Neural progenitor cell (in vitro differentiated cells): ENCODE measurements at places on chromosomes 7 and 10.
A peak's percentile ranks its signal among the peaks of the same experiment; 100 is the strongest.

DNA sequence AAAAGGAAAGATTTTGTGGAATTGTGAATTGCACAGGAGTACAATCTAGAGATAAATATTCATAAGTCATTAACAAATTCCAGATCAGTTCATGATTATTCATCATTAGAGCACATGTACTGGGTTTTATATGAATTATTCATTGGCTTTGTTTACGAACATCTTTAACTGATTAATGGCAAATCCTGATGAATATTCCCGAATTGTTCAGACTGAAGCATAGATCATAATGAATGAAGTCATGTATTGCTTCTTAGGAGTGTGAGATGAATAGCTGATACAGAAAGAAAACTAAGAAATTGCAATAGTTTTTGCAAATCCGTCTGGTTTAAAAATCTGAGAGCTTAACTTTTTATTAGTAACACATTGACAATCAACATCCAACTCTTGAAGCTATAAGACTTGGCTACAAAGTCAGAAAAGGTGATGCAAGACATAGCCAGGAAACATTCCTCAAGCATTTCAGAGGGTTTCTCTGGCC, 183.6 kb upstream of the DGKB start:
- DNase-seq, result no peak

DNA sequence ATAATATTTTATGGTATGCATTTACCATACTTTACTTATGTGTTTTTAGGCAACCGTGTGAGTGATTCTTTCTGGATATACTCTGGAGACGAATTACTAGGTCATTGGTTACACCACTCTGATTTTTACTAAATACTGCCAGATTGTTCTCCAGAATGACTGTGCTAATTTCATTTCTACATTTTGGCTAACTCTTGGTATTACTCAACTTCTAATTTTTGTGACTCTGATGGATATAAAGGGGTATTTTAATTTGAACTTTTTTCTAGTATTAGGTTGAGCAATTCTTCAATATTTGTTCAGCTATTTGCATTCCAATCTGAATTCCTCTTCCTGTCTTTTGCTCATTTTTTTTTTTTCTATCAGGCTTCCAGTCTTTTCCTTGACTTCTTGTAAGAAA, 223.6 kb downstream of the MDFIC start:
- DNase-seq, result no peak

- no peak for DNase-seq
Observed at GRCh38 chr7:5693529-5693928, 87.9 kb downstream of the RNF216 start.

DNA sequence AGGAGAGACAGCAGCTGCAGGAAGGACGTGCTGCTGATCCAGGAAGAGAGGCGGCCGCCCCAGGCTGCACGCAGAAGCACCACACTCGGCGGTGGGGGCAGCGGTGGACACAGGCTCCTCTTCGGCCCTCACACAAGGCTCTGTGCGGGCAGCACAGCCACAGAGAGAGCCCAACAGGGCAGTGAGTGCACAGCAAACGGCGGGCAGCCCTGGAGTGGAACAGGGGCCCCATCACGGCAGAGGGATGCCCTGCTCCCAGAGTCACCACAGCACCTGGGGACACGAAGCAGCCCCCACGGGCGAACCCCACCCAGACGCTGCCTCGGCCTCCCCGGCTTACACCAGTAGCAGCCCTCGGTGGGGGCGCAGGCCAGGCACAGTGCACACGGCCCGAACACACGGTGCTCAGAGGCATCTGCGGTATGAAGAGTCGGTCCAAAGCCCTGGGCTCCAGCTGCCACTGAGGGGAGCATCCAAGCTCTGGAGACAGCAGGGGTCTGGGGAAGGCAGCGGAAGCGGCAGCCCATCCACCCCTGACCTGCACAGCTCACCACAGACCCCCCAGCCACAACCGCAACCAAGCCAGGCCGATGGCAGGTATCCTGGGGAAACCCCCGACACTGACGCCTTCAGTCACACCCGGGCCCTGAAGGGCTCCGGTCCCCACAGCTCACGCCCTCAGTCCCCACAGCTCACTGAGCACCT, 16.8 kb downstream of the NUDT1 start:
- no peak for DNase-seq

DNA sequence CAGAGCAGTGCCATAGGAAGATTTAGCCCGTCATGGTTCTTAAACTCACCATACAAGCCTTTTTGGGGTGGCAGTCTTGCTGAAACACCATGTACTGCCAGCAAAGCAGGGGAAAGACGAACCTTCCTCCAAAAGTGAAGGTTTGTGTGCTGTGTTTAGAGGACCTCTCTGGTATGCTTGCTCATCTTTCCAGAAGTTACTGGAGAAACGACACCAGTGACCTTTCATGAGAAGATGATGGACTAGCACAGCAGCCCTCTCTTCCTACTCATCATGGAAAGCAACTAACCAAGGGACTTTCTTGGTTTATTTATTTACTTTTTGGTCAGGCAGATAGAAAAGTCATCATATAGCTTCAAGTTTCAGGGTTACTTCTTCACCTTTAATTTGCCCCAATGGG, 247.4 kb downstream of the PTEN start:
- DNase-seq, result no peak

DNA sequence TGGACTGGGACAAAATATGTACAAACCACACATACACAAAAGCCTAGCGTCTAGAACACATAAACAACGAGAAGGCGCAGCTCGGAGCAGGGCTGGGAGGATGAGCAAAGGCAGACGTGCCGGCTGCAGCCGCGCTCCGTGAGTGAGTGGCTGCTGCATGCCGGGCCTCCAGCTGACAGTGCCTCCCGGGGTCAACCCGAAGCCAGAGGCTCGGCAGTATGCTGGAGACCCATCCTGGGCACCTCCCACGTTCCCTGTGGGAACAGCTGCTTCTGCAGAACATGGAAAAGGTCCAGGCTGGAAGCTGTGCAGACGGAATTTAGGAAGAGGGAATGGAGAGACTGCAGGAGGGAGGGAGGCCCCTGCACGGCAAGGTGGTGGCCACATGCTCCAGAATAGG, 3.6 kb upstream of the GPR146 start:
- DNase-seq, result peak; percentile 72
